ENCODE measurements at places on chromosomes 4 and X.

DNA sequence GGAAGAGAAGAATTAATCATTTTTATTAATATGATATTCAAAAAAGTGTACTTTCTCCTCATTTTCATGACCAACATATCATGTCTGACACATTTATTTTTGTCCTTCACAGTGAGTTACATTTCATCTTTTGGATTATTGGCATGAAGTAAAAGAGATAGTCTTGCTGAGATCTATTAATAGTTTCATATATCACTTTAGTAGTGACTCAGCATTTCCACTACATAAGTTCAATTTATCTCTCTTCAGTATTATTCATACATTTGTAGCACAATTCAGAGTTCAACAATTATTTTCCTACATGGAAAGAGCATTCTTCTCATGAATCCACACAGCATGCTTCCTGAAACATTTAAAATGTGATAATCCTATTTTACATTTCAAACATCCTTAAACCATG lies 1461.1 kb downstream of the TECRL start:
- DNase-seq = no peak

DNA sequence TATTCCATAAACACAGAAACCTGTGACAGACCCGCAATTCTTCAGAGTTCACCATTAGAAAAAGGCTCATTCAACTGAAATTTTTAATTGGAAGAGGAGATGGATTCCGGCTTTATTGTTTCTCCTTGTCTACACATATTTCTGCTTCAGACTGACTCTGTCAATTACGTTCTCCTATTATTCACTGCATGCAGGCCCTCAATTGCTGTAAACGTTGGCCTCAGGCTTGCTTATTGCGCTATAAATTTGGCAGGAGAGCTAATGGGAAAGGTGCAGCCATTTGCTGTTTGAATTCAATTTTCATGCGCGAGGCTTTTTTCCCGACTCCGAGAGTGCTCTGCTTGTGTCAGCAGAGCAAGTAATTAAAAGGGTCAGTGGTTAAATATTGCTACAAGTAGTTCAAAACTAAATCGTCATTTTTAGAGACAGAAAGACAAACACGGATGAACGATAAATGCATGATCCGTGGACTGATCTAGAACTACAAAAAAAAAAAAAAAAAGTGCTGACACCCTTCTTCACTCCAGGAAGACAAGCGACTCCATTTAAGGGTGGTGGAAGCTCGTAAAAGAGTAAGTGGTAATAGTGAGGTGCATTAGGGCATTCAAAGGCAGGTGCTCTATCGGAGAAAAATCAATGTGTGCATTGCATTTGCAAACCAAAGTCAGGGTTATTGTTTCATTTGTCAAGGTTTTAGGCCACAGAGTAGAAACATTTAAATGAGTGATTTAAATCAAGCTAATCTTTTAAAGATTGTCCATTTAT lies 841.6 kb upstream of the FRG1 start:
- no peak for DNase-seq

DNA sequence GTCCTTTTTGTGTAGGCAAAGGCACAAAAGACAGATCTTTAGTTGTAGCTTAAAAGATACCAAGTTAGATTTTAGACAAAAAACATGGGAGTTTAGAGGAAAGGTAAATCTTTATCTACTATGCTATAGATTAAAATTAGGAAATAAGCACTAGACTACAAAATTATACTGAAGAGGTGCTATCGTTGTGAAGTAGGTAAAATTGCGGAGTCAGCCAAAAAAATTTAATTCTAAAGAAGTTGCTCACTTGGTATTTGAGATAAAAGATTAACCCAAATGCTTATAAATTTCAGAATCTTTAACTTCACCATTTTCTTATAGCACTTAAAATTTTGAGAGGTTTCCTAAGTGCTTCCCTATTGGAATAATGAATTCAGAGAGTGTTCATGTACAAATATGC lies 604.1 kb downstream of the GRXCR1 start:
- no peak for DNase-seq

DNA sequence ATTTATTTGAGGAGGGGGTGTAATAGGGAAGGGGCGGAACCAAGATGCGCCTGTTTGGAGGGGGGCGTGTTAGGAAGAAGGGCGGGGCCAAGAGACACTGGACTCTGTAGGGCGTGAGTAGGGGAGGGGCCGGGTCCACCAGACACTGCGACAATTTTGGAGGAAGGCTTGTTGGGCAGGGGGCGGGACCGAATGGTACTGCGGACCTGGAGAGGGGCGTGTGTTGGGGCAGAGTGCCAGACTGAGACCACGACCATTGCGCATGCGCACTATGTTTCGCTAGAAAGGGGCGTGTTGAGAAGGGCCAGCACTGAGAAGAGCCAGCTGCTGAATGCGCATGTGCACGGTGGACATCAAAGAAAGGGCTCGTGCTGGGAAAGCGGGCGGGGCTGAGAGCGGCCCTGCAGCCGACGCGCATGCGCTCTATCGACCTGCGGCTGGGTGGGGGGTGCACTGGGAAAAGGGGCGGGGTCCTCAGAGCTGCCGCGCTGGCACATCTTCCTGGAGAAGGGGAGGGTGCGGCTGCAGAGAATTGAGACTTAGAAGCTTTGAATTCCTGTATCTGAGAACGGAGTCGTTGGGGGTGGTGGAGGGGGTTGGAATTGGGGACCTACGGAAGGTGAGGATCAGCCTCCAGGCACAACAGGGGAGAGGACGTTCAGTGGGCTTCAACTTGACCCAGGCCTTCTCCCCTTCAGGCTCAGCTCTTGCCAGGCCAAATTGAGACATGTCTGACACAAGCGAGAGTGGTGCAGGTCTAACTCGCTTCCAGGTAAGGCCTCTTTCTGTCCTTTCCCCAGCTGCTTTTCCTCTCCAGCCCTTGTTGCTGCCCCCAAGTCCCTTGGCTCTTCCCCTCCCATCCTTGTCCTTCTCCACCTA lies 1.3 kb downstream of the MAGED2 start:
- peak; percentile 12 for DNase-seq

DNA sequence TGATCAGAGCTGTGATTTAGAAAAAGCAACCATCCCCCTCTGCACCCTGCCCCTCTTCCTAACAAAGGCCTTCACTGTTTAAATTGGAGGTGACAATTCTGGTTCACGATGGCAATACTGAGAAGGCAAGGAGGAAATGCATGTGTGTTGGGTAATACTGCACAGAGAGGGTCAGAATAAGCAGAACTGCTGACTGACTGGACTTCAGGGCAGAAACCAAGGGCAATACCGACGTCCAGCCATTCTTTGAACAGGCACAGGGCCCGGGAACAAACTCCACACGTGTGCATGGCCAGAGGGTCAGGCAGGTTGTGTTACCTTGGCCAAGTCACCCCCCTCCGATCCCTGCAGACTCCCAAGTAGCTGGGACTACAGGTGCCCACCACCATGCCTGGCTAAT lies 6.0 kb downstream of the ACSL1 start:
- no peak for DNase-seq

DNA sequence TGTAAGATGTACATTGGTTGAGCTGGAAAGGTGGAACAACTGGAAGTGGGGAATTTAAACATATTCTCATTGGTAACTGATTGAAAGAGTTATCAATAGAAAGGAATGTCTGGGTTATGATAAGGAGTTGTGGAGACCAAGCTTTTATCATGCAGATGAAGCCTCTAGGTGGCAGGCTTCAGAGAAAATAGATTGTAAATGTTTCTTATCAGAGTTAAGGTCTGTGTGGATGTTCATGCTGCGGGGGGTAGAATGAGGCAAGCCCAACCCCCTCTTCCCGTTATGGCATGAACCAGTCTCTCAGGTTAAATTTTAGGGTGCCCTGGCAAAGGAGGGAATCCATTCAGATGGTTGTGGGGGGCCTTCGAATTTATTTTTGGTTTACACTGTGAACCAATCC lies 16.0 kb downstream of the ARSD start:
- no peak for DNase-seq

GRCh38 chr4:78756776-78757175 lies 19.4 kb upstream of the BMP2K start:
- DNase-seq = no peak

DNA sequence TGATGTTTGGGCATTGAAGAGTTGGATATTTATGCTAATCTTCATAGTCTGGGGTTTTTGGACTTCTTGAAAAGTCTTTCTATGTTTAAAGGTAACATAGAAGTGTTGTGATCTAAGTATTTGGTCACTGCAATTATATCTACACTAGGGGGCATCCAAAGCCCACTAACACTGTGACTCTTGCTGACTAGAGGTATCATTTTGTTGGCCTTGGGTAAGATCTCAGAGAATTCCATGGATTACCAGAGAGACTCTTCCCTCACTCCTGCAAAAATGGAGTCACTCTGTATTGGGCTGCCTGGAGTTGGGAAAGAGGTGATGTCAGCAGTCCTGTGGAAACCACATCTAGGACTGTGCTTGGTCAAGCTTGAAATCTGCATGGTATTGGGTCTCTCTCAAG lies 1077.6 kb downstream of the FAM133A start:
- DNase-seq = no peak
